ENCODE measurements at places on chromosomes 13 and 19.

GRCh38 chr19:46875234-46875633 lies 14.4 kb downstream of the ARHGAP35 start:
- DNase-seq = no peak

DNA sequence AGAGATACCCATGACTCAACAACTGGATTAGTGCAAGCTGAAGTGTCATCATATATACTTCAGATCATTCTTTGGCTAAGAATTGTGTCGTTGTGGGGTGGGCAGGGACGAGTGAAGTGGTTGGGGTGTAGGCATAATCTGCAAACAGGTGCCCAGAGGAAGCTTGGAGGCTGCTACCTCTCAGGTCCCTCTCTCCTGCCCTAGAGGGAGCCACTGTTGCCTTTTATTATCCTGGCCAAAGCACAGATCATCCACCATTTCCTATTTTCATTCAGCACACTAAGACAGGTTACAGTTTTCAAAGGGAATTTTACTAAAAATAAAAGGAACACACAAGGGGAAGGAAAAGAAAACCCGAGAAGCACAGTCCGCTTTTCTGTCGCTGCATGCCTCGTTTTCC lies 126.6 kb downstream of the HS6ST3 start:
- no peak for DNase-seq

DNA sequence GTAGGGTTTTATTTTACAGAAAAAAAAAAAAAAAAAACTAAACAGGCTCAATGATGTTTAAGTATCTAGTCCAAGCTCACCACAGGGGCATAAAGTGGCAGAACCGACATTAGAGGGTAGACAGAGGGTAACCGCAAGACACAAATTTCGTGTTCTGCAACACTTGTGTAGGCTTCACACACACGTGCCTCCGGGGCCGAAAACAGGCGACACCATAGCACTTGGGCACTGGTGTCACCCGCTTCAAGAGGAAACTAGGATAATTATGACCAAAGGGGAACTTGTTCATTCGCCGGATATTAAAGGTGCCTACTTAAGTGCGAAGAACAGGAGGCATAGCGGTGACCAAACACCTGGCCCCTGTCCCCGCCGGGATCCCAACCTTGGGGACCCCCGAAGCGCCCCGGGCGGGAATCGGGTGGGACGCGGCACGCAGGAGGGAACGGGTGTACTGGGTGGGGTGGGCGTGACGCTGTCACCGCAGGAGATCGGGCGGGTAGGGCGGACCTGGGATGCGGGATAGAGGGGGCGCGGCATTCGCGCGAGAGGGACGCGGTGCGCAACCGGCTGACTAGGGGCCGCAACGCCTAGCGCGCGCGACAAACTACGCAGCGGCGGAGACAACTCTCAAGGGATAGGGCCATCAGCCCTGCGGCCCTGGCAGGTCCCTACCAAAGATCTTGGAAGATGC lies 558 bp downstream of the MZT1 start:
- peak; percentile 18 for DNase-seq

GRCh38 chr19:50003254-50003788 lies 21.9 kb downstream of the VRK3 start:
- DNase-seq = no peak

DNA sequence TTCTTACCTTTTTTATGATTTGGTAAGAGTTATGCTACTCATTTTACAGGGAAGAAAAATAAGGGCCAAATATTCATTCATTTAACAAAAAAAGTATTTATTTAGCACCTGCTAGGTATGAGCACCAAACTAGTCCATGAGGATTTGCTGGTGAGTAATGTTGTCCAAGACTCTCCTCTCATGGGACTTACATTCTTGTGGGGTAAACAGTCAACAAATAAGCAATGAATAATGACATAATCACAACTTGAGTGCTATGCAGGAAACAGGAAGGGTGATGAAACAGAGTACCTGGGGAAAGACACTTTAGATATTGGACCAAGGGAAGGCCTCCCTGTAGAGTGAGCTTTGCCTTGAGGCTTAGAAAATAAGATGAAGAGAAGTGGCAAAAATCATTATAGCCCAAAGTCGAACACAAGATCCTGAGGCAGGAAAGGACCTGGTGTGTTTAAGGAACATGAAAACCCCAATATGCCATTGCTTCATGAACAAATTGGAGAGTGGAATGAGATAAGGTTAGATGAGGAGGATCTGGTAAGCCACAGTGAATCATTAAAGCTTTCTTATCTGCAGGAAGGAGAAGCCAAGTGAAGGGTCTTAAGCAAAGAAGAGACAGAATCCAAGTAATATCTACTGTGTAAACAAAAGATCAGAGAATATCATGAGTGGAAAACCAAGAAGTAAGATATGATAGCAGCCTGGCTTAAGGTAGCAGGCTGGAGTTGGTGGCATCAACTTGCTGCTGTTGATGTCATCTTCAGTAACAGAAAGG lies 294.5 kb upstream of the NBEA start:
- peak; percentile 78 for DNase-seq

GRCh38 chr13:83716121-83716520 lies 166.2 kb downstream of the SLITRK1 start:
- no peak for DNase-seq

- DNase-seq = no peak
Observed at GRCh38 chr19:17888260-17888659, 16.5 kb downstream of the SLC5A5 start.

Measured in kidney tubule cell (primary cell).